Activated CD4-positive, alpha-beta T cell treated with anti-CD3 and anti-CD28 coated beads for 24 hours (primary cell): ENCODE measurements at places on chromosomes 13 and 19.

- no peak for DNase-seq
Measured at GRCh38 chr13:44874886-44875630, 114.2 kb downstream of the NUFIP1 start.

DNA sequence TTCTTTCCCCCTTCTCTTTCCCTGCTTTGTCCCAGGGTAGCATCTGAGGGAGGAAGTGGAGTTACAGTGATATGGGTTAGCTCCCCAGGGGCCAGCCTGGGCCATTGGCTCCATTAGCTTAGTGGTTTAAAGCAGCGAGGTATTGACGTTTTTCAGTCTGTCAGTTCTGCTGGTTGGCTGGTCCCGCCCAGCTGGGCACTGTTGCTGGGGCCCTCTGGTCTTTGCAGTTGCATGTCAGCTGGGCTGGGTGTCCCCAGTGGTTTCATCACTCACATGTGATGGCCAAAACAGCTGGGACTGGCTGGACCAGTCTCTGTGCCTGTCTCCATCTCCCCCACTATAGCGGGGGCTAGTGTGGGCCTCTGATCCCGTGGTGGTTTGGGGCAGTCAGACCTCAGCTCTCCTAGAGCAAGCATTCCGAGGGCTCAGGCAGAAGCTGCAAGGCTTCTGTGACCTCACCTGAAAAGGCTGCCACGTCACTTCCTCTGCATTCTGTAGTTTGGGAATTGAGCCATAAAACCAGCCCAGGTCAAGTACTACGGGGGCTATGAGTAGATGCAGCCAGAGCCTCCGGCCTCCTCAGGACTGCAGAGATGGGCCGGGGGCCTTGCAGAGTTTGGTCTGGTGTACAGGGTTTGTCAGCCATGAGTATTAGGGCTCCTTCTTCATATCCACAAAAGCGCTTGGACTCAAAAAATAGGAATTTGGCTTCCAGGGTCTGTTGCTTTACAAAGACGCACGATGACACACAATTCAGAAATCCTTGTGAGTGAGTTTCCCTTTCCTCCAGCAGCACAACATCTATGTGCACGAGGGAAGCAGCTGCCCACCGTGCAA, 30.0 kb downstream of the TSSK6 start:
- DNase-seq: no peak

DNA sequence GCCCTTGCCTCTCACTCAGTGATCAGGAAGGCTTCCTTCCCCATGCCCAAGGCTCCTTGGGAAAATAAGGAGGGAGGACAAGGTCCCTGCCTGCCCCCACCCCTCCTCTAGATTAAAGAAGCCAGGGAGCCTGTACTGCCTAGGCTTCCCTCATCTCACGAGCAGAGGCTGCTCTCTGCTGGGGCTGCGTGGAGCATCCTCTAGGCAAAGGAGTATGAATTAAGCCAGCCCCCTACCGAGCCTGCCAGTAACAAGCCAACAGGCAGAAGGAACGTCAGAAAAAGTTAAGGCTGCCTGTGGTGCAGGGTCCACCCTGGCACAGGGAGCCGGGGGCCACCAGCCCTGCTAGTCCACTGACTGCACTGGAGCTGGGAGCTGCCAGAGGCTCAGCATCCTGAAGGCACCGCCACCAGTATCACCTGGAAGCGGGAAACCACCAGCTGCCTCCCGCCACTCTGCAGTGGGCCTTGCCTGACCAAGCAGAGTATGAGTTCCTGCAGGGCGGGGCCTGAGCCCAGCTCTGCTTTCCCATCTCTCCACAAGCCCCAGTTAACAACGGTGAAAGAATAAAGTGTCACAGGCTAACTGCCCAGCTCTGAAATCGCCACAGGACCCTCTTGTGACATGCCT, 6.8 kb downstream of the NAPA start:
- DNase-seq: no peak

GRCh38 chr13:49292742-49293486, 45.2 kb downstream of the CDADC1 start:
- DNase-seq: no peak

DNA sequence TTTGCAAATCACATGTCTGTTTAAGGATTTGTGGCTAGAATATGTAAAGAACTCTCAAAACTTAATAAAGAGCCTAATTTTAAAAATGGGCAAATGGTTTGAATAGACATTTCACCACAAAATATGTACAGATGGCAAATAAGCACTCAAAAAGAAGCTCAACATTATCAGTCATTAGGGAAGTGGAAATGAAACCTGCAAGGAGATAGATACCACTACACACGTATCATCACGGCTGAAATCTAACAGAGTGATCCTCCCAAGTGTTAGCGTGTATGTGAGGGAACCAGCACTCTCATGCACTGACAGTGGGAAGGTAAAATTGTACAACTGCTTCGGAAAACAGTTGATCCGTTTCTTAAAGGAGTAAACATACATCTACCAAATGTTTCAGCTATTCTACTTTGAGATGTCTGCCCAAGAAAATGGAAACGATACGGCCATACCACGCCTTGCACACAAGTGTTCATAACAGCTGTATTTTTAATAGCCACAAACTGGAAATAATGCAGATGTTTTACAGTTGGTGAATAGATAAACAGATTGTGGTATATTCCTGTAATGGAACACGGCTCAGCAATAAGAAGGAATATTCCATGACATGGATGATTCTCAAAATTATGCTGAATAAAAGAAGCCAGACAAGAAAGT, 14.5 kb downstream of the ARHGEF7 start:
- DNase-seq: no peak

DNA sequence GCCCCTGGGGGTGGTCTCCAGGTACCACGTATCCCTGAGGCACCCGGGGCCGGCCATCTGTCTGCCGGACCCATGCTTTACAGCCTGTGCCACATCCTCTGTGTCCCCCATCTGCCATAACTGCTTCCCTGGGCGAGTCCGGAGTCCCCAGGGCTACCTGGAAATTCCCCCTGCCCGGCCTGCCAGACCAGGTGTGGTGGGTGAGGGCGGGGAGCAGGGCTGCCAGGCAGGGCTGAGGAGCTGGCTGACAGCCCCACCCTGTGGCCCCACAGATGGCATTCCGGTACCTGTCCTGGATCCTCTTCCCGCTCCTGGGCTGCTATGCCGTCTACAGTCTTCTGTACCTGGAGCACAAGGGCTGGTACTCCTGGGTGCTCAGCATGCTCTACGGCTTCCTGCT, 10.3 kb upstream of the RELB start:
- DNase-seq: no peak

GRCh38 chr13:66624302-66624701, 605.8 kb downstream of the PCDH9 start:
- no peak for DNase-seq

GRCh38 chr13:29978211-29978610, 127.8 kb upstream of the UBL3 start:
- no peak for DNase-seq

- DNase-seq: no peak
Measured at GRCh38 chr19:55901369-55902079, 30.6 kb downstream of the NLRP13 start.

- DNase-seq: no peak
Measured at GRCh38 chr13:78826936-78827335, 168.0 kb upstream of the OBI1 start.

DNA sequence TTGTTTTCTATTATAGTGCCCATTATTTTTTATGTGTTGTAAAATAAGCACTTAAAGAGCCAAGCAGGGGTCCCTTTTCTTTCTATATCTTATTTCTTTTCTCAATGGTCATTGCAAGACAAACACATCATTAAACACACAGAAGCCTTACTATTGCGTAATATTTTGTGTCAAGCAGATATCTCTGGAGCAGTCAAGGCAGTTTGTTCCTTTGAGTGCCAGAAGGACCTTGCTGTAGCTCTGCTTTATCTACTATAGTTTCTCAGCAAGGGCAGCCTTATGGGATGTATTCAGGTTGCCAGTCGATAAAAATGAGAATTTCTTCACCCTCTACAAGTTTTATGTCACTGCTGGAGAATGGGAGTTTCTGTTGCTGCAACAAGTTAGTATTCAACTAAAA, 319.3 kb downstream of the TDRD3 start:
- DNase-seq: no peak

DNA sequence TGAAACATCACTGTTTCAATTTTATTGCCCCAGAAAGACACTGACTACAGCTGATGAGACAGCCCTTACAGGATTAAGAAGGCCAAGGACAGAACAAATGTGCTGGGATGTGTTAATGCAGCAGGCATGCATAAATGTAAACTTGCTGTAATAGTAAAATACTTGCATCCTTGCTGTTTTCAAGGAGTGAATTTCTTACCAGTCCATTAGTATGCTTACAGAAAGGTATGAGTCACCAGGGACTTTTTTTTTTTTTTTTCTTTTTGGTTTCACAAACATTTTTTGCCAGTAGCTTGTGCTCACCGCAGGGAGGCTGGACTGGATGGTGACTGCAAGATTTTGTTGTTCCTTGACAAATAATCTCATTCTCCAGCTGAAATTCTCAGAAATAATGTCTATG, 55.1 kb downstream of the GPR180 start:
- no peak for DNase-seq

GRCh38 chr13:45537516-45537915, 72.8 kb downstream of the COG3 start:
- DNase-seq: no peak

- no peak for DNase-seq
Measured at GRCh38 chr13:94542917-94543316, 53.0 kb downstream of the TGDS start.

DNA sequence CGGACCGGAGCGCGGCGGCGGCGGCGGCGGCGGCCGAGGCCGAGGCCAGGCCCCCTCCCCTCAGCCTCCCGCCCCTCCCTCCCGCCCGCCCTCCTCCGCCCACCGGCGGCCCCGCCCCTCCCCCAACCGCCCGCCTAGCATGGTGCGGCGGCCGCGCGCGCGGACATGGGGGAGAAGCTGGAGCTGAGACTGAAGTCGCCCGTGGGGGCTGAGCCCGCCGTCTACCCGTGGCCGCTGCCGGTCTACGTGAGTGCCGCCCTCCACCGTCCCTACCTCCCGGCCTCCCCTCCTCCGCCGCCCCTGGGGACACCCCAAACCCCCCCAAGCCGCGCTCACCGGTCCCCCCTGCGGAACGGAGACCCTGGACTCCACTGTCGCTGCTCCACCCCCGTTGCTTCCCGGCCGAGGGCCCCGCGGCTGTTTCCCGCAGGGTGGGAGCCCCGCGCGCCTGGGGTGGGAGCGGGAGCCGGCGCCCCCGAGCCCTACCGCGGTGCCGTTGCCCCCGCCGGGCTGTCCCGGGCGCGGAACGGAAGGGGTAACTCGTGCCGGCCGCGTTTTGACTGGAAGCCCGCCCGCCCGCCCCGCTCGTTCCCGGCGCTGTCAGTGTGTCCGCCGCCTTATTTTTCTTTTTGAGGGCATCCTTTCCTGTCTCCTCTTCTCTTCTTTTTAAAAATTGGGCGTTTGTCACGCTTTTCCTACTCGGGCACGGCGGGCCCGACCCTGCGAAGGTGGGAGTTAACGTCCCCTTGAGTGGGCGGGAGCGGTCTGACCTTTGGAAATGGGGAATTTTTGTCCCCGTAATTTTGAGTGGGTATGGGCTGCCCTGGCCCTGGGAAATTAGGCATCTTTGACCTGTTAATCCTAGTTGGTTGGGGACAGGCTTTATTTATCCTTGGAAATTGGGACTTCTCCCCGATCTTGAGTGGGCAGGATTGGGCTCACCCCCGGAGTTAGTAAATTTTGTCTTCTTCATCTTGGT, 576 bp downstream of the DOT1L start:
- DNase-seq: no peak

GRCh38 chr13:98234348-98234747, 57.3 kb upstream of the RNF113B start:
- no peak for DNase-seq
